Stimulated activated CD4-positive, alpha-beta T cell treated with anti-CD3 and anti-CD28 coated beads, Interleukin-4, amount 100 ng/mL, for 4 hours (primary cell): ENCODE measurements at places on chromosomes 12 and 14.

- peak; percentile 29 for DNase-seq
These were observed at the start of gene COCH for GRCh38 chr14:30874120-30874998. Gene COCH, plus strand, starts transcription at chr14:30874559. Its CDS starts 380 bp downstream, at chr14:30874939.

DNA sequence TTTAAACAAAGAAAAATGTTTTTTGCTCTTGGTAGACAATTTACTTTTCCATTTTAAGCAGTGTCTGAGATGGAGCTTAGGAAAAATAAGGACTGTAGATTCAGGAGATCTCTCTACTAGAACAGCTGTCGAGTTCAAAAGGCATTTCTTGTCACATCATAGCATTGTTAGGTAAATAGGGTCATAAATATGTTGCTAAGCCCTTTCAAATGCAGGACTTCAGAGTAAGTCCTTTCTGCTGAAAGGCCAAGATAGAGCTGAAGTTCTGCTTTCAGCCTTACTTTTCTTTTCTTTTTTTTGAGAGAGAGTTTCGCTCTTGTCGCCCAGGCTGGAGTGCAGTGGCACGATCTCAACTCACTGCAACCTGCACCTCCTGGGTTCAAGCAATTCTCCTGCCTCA, 98.2 kb downstream of the SYNE2 start:
- DNase-seq, result no peak

- no peak for DNase-seq
These were observed 368.0 kb downstream of the C12orf50 start for GRCh38 chr12:87660987-87661774.

DNA sequence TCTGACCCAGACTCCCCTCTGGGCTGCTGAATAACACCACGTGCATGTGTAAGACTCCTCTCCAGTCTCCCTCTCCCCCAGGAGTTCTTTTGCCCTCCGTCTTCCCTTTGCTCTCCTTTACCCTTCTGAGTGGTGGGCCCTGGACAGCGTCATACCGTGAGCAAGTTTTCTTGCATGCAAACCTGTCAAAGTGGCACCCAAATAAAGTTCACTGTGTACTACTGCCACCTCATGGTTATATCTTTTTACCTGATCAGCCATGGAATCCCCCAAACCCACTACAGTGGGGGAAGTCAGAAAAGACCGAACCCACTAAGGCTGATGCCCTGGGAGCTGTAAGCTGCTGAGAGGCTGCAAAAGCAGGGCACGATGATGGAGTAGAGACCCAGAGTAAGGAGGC, 131.1 kb upstream of the VRK1 start:
- no peak for DNase-seq

DNA sequence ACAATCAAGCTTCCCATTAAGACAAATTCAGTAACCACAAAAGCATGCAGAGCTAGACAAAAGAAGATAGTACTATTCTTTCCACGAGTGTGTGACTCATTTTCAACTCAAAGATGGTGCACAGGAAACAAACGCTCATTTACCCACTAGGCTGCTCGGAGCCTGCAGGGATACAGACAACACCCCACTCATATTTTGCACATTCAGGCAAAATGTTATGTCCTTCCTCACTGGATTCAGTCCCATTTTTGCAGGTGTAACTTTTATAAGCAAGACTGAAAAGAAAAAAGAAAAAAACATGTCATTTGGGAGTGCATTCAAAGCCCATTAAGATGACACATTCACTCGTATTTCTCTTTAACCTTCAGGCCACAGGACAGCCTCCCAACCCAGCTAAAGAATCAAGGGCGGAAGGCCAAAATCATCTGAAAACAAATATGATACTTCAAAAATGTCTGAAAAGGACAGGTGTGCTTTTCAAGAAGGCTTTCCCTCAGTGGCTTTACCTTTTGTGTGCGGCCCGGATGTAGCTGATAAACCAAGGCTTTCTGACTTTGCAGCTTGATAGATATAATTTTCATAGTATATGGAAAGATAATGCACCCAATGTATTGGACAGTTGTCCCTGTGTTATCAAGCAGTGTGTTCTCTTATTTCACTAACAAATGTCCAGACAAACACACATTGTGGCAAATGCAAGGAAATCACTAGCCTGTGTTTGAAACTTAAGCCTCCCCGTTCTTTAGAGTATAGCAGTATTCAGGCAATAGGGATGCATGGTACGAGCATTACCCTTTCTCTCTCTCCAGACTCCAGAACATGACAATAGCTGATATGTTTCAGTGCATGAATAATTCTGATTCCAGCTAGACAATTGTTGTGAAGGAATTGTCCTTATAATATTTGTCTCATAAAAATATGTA, 147.8 kb upstream of the KRR1 start:
- peak; percentile 5 for DNase-seq
